Activated T-helper 1 cell treated with anti-CD3 and anti-CD28 coated beads, Interleukin-12 subunit alpha, Interleukin-12 subunit beta, Interleukin-2, Interleukin-4 antibody, amounts not matched to agents 30 ng/mL and 10 ng/mL and 1 ng/mL, durations not matched to agents 14 hours and 24 hours and 36 hours (primary cell): ENCODE measurements at places on chromosomes 5 and 9. TPM values are rescaled to one million over a fixed set of nuclear protein-coding genes. Genes with fewer than 3 reads are reported as not detected.

Gene RLN2
- total RNA-seq, result 1.1 and 1.5 TPM in 2 replicates

- no peak for DNase-seq
Observed at GRCh38 chr5:88888291-88888690, 5.3 kb upstream of the MEF2C start.

GRCh38 chr9:116039312-116039711 lies 114.3 kb upstream of the PAPPA start:
- DNase-seq, result no peak

DNA sequence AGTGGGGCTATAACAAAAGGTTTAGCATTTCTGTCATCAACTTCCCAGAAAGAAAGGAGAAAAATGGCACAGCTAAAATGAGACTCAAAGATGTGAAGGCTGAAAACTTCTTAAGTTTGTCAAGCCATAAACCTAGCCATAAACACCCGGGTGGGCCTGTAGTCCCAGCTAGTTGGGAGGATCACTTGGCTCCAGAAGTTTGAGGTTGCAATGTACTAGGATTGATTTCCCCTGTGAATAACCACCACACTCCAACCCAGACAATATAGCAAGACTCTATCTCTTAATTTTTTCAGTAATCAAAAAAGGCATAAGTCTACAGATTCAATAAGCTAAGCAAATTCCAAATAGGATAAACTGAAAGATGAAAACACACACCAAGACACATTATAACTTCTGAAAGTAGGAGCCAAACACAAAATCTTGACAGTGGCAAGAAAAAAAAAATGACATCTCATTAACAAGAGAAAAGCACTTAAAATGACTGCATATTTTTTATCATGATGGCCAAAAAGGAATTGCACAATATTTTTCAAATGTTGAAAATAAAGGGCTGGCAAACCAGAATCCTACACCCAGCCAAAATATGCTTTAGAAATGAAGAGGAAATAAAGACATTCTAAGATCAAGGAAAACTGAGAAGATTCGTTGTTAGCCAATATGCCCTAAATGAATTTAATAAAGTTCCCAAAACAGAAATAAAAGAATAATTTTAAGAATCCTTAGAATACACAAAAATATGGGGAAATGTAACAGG lies 308.4 kb downstream of the BRINP1 start:
- no peak for DNase-seq

- DNase-seq, result no peak
Observed at GRCh38 chr5:167294882-167295680, 996.4 kb upstream of the WWC1 start.

GRCh38 chr9:5186416-5187169 lies 1.2 kb upstream of the INSL6 start:
- DNase-seq, result peak; percentile 46

Gene PHYHD1
- total RNA-seq, result 0.34 and 1.0 TPM in 2 replicates

Gene FAM153A
- total RNA-seq, result 6.3 and 6.5 TPM in 2 replicates

DNA sequence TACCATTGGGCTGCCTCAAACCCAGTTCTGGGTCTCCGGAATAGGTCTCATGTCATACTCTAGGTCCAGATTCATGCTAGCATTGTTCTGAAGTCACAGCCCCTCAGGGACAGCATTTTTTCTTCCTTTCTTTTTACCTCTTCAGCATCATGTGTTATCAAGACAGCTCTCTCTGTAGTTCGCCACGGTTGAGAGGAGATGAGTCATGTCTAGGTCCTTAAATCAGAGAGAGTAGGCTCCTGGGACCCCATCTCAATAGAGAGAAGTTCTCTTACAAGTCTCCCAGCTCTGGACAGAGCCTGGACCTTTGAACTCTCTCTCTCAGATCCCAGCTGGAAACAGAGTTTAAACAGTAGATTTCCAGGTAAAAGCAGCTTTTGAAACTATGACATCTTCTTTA lies 332.4 kb upstream of the CD180 start:
- no peak for DNase-seq

GRCh38 chr9:112496074-112496722 lies 9.6 kb downstream of the KIAA1958 start:
- no peak for DNase-seq

Gene ANKDD1B
- total RNA-seq, result 0.18 and 0.22 TPM in 2 replicates

Gene DBH
- total RNA-seq, result not detected in 2 replicates

- DNase-seq, result no peak
Observed at GRCh38 chr9:34503406-34503805, 19.4 kb downstream of the ENHO start.

DNA sequence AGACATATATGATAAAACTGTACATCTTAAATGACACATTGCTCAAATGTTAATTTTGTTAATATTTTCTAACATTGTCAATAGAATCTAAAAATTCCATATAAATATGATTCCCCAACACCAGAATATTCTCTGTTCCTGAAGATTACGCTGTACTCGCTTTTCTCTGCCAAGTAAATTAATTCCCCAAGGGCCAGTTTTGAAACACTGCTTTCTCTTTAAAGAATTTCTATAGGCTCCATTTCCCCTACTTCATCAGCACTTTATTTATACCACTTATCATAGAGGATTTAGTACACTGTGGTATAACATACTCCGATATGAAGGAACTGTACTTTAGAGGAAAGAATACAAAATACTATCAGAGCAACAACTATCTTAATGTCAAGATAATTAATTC lies 101.4 kb upstream of the ACOT12 start:
- no peak for DNase-seq

DNA sequence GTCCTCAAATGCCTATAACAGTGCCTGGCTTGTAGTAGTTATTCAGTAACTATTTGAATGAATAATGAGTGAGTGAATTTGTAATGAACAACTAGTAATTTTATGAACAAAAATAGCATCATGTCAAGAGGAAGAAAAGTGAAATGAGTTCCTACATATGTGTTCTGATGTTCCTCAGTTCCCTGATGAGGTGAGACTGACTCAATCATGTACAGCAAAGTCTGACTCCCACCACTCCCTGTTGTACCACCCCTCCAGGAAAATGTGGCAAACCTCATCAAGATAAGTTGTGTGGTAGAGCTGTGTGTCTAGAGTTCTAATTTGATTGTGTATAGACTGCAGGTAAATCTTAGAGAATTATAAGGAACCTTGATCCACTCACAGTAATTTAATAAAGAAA lies 201.6 kb downstream of the GOLPH3 start:
- no peak for DNase-seq

GRCh38 chr5:115723220-115723619 lies 93.2 kb downstream of the CDO1 start:
- no peak for DNase-seq

DNA sequence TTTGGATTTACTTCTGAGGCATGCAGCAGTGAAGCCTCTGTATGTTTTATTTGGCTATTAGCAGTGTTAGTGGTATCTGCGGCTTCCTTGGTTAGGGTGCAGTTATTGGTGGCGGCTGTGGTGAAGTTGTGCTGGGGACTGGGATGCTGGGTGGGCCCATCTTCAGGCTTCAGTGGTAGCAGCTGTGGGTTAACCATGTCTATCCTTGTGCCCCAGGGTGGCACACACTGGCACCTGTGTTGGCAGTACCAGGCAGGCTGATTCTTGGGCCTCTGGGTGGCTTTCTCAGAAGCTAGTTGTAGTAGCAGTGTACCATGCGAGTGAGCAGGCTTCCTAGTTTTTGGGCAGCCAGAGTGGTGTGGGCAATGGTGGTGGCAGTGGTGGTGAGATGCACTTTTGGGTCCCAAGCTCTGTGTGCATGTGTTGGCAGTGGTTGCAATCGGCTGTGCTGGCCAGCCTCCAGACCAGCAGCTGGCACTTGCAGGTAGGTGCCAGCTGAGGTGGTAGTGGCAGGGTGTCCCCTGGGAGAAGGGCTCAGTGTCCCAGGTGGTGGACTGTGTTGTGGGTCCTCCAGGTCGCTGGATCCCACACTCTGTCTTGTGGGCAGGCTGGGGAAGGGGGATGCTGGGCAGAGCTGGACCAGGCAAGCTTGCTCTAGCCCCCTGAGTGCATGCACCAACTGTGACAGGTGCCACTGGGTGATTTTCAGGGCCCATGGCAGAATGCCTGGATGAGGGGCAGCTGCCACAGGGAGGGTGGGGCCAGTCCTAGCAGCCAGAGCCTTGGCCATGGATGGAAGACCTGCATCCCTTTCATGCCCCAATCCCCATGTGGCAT lies 13.6 kb downstream of the AHRR start:
- no peak for DNase-seq

- DNase-seq, result no peak
Observed at GRCh38 chr5:14108170-14108996, 34.8 kb upstream of the TRIO start.

DNA sequence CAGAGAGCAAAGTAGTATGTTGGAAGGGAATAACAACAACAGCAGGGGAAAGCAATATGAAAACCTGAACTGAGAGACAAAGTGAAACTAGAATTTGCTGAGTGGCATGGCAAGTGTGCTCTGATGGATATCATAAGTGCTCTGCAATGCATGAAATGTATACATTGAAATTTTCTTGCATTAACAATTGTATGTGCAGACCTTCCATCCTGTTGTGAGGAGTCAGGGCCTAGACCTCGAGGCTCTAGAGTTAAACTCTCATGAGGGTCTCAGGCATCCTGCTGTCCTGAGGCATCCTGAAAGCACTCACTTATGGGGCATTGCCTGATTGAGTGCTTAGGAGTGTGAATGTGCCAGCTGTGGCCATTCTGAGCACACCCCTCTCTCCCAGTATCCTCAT lies 1.1 kb downstream of the ECM2 start:
- DNase-seq, result no peak

Gene FAM151B
- 0.32 TPM in 1 of 2 replicates, not detected in the other for total RNA-seq
